ENCODE measurements at places on chromosomes 13 and 19.
A peak's percentile ranks its signal among the peaks of the same experiment; 100 is the strongest.

GRCh38 chr13:29760544-29760943, 89.9 kb downstream of the UBL3 start:
- DNase-seq: no peak

DNA sequence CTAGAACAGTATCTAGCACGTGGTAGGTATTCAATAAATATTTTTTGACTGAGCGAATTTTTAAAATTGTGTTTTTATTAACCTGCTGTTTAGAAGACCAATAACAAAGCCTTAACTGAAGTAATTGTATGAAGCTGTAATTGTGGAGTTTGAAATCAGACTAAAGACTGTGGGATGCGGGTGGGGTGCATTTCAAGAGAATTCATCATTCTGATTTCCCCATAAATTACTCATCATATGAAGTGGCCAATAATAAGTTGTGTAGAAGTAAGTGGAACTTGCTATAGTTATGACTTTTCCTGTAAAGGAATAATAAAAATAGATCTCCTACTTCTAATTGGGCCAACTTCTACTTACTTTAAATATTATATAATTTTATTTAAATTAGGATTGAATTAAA, 449.3 kb downstream of the PCDH9 start:
- DNase-seq: no peak

DNA sequence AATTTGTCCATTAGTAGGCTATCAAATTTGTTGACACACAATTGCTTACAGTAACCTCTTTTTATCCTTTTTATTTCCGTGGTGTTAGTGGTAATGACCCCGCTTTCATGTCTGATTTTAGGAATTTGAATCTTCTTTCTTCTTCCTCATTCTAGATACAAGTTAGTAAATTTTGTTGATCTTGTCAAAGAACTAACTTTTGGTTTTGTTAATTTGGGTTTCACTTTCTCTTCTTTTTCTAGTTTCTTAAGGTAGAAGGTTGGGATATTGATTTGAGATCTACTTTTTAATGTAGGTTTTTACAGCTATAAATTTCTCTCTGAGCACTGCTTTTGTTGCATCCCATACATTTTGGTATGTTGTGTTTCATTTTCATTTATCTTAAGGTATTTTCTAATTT, 53.3 kb upstream of the SLC7A1 start:
- no peak for DNase-seq

DNA sequence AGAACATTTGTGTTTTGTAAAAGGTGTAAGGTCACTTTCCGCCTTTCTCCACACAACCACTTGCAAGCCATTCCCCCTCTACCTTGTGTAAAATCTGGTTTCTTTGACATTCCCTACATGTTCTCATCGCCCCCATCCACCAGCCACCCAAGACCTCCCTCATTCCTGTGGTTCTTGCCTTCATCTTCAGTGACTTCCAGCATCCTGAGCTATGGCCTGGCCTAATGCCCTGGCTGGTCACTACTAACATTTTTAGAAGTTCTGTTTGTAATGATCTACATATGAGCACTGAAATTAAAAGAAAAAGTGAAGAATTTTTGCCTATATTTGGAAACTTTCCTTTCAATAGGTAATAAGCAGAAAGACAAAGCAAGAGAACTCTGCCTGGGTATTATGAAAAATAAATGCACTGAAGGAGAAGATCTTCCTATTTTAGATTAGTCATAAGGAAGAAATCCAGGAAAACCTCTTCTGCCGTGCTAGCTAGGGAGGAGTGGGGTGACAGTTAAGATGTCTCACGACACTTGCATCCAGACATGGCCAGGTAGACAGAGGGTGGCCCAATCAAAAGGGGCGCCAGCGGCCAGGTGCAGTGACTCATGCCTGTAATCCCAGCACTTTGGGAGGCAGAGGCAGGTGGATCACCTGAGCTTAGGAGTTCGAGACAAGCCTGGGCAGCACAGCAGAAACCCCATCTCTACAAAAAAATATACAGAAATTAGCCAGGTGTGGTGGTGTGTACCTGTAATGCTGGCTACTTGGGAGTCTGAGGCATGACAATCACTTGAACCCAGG, 28.1 kb upstream of the MPHOSPH8 start:
- DNase-seq: no peak

GRCh38 chr13:106917673-106918556, 350.0 kb upstream of the ARGLU1 start:
- peak; percentile 68 for DNase-seq

- DNase-seq: no peak
Observed at GRCh38 chr13:109870696-109871370, 84.5 kb upstream of the IRS2 start.

GRCh38 chr19:47779524-47780214, 1.2 kb downstream of the SELENOW start:
- DNase-seq: no peak

GRCh38 chr19:15673176-15673654, 328 bp downstream of the CYP4F12 start:
- DNase-seq: no peak

GRCh38 chr13:75271846-75272245, 210.1 kb downstream of the TBC1D4 start:
- no peak for DNase-seq

DNA sequence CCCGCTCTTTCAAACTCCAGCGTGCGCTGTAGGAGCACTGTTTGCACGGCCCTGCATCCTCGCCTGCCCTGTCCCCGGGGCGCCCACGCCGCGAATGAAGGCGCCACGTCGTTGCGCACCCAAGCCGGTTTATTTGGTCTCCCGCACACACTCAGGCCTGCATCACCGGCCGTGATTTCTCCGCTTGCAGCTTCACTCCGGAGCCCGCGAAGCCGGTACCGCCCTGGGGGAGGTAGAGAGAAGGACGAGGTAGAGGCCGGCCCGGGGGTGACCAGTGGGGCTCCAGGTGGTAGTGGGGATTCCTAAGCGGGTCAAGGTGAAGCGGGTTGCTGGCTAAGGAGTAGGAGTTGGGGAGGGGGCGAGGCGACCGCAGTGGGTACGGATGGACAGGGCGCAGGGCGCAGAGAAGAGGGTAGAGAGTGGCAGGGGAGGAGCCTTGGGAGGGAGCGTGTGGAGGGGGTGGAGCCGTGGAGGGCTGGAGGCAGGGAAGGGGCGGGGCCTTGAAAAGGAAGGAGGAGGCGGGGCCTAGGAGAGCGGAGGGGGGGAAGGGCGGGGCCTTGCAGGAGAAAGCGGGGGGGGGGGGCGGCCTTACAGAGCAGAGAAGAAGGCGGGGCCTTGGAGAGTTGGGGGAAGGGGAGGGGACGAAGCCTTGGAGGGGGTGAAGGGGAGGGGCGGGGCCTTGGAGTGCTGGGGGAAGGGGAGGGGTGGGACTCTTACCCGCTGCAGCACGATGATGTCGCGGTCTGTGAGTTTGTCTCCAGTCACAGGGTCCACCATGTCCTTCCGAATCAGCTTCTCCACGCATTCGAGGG, 24.6 kb downstream of the NOSIP start:
- DNase-seq: peak; percentile 84

DNA sequence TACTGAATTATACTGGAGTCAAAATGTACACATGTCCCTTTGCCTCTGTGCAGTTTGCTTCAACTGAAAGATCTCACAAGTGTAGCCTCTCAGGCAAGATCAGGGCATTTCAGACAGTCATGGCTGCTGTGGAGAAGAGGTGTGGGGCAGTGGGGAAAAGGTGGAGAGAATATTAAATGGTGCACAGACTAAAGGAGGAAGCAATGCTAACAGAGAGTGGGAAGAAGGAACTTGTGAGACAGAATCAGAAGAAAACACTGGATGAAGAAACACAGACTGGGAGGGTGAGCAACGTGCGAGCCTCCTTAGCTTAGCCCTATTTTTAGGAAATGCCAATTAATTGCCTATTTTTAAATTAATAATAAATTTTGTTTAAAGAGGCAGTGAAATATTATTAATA, 49.6 kb upstream of the RAP2A start:
- no peak for DNase-seq

DNA sequence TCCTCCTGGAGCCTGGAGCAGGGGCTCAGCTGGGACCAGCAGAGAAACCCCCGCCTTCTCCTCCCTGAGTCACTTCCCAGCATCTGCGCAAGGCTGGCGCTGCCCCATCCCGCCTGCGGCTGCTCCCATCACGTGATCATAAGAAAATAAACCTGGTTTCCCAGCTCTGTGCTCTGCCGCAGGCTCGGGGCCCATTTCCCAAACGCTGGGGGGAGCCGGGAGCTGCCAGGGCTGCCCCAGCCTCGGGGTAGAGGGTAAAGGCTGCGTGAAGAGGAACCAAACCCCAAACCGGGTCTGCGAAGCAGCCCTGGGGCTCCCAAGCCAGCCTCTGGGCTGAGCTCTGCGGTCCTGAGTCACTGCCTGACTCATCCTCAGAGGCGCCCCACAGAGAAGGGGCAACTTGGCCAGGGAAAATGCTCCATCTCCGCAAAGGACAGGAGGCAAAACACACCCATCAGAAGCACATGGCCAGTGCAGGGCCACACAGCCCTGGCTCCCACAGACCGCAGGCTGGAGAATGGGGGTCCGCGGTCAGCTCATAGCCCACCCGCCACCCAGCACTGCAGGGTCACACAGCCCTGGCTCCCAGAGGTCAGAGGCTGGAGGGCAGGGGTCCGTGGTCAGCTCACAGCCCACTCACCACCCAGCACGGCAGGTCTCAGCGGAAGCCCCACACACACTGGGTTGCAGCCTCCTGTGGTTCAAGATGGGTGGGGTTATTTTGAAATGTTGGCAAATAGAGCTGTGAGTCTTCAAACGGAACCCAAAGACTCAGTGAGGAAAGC, 67.1 kb downstream of the RASA3 start:
- DNase-seq: peak; percentile 79

DNA sequence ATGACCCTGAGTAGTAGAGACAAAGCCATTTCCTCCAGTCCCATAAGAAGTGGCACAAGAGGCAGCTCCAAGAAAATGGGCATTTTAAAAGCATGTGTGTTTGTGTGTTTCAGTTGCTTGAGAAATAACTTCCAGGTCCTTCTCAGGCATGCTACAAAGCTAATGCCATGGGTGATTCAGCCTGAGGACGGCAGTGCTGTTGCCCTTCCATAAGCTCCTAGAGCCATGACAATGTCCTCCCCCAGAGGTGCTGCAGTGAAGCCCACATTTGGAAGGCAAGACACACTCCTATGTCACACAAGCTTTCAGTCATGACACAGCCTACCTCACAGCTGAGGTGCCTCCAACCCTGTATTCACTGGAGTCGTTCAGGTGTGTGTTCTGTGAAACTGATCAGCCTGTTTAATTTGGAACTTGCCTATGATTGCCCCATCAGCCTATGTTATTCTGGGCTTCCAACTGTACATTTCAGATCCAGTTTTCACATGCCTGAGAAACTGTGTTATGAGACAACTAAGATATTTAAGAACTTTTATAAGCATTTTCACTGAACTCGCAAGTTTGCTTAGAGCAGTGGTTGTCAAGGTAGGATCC, 213.6 kb downstream of the FOXO1 start:
- DNase-seq: no peak

GRCh38 chr13:113806526-113806925, 47.5 kb downstream of the TMEM255B start:
- DNase-seq: no peak

GRCh38 chr13:33392794-33393405, 107.3 kb upstream of the STARD13 start:
- DNase-seq: no peak

DNA sequence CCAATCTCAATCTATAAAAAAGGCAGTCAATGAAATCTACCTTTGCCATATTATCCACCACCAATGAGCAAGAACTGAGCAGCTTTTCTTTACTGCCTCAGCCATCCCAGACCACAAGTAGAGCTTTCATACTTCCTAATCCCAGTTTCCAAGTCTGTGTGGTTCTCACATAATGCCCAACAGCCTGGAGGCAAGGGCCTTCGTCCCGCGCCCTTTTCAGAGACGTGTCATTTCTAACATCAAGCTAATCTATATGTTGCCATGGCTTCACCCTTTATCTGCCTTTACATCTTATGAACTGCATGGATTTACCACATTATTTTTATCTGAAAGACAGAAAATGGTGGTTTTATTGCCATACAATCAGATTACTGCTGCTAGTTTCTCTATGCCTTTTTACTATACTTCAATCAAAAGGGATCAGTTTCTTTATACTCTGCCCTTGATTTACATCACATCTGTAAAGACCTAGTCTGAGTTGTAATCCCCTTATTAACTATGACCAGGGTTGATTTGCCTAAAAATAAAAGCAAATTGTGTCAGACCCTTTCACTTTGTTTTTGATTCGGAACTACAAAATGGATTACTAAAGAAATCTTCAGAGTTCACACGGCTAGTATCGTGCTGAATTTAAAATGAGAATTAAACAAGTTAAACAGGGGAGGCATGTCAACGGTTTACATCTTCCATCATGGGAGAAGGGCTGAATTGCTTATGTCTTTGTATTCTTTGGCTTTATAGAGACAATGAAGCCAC, 5.9 kb downstream of the EFNB2 start:
- DNase-seq: no peak

GRCh38 chr19:27777726-27778125, 1435.2 kb downstream of the UQCRFS1 start:
- no peak for DNase-seq

- DNase-seq: no peak
Observed at GRCh38 chr13:99218126-99218525, 17.5 kb downstream of the UBAC2 start.

GRCh38 chr13:90365130-90365529, 982.4 kb upstream of the MIR17HG start:
- no peak for DNase-seq

- DNase-seq: no peak
Observed at GRCh38 chr19:49727217-49728030, 35.7 kb downstream of the TSKS start.

- no peak for DNase-seq
Observed at GRCh38 chr19:44212866-44213346, 574 bp downstream of the ZNF227 start.

GRCh38 chr13:70612881-70613280, 504.6 kb upstream of the KLHL1 start:
- DNase-seq: no peak

- DNase-seq: peak; percentile 67
Observed at GRCh38 chr19:39052243-39052746, 19.9 kb upstream of the FBXO27 start.

DNA sequence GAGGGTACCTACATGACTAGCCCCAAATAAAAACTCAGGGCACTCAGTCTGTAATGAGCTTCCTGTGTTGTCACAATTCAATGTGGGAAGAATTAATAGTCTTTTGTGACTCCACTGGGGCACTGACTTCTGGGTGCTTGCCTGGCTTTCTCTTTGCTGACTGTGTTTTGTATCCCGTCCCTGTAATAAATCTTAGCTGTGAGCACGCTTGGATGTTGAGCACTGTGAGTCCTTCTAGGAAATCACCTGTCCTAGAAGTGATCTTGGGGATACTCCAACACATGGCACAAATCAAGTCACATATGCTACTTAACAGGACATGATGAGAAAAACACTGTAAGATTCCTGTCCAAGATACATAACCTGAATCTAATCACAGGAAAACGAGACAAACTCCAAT, 83.0 kb downstream of the USP12 start:
- no peak for DNase-seq

GRCh38 chr13:80802946-80803345, 462.0 kb upstream of the SPRY2 start:
- DNase-seq: no peak

DNA sequence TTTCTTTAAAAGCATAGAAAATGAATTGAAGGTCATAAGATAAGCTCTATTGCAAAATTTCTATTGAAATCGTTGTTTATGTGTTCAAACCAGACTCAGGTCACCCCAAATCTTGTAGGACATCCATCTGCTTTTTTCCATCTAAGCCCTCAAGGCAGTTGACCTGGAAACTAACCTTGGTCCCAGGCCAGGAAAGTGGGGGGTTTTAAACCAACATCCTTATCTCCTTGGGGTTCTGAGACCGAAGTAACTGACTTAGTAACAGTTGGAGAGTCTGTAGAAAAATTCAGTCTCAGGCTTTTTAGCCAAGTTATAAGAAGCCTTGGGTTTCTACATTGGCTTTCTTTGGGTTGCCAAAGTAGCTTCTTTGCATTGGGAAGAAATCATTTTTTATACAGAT, 23.4 kb downstream of the ZNF507 start:
- DNase-seq: no peak

Measured in activated naive CD4-positive, alpha-beta T cell treated with anti-CD3 and anti-CD28 coated beads, Interleukin-2, amount 50 U/mL, for 16 hours (primary cell).